ENCODE measurements at places on chromosomes 13 and 19.

GRCh38 chr13:63651394-63651793 lies 2235.7 kb upstream of the PCDH20 start:
- no peak for DNase-seq

DNA sequence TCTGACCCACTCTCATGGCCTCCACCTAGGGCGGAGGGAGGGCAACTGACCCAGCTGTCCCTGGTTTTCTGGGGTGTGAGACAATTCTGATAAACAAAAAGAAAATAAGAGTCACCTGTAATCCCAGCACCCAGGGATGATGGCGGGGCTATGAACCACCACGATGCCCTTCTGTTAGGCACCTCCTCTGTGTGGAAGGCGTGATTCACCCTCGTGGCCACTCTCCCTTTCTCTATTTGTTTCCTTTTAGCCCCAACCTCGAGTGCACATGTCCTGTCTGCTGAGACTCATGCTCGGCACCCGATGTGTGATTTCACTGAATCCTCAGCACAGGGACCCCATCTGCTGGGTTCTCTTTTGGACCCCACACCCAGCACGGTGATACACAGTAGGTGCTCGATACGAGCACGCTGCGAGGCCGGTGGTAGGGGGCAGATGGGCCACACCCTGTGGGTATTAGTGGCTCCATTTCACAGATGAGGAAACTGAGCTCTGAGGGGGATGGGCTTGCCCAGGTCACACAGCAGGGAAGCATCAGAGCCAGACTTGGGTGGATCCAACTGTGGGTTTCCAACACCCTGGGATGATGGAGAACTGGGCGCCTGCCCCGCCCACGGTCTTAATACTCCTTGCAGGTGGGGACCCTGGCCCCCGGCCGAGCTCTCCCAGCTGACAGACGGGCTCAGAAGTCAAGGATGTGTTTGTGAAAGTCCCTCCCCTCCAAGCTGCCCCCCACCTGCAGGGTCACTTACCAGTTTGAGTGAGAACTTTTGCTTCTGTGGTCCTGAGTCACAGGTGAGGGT lies 24.9 kb downstream of the VRK3 start:
- no peak for DNase-seq

- no peak for DNase-seq
Measured at GRCh38 chr13:84025824-84026223, 143.6 kb upstream of the SLITRK1 start.

- no peak for DNase-seq
Measured at GRCh38 chr19:56732976-56733375, 61.4 kb upstream of the ZNF835 start.

- DNase-seq, result no peak
Measured at GRCh38 chr13:112776354-112776753, 86.5 kb downstream of the ATP11A start.

DNA sequence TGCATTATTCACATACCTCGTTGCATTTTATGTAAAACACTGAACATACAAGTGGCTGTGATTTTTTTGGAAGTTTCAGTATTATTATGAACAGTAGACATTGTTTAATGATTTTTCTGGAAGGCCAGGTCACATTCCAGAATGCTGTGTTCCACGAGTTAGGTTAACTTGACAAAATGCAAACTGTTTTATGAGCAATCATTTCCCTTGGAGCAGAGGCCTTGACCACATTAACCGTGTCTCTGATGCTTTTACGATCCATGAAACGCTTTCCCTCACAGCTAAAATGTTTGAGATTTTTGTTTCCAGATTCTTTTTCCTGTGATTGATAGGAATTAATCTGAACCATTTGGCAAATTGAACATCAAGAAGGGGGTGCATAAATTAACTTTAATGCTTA lies 57.8 kb downstream of the MBNL2 start:
- DNase-seq, result no peak

DNA sequence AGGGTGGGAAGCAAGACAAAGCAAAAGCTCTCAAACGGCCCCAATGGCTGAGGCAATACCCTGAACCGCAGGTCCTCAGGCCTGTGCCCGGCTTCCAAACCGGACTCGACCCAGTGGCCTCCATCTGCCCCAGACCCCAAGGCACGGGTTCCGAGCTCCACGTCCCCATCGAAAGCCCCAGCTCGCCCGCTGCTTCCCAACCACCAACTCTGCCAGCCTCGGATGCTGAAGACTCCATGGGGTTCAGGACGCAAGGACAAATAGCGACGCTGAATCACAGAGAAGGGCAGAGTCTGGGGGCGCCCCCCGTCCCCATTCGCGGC lies 559 bp downstream of the POLR2E start:
- no peak for DNase-seq

- DNase-seq, result no peak
Measured at GRCh38 chr13:32443111-32443510, 15.2 kb upstream of the N4BP2L1 start.

GRCh38 chr13:97004096-97004876 lies 10.0 kb upstream of the OXGR1 start:
- no peak for DNase-seq

GRCh38 chr19:44573183-44573582 lies 40.2 kb upstream of the IGSF23 start:
- DNase-seq, result no peak

GRCh38 chr13:109783447-109783814 lies 3.0 kb downstream of the IRS2 start:
- DNase-seq, result no peak

DNA sequence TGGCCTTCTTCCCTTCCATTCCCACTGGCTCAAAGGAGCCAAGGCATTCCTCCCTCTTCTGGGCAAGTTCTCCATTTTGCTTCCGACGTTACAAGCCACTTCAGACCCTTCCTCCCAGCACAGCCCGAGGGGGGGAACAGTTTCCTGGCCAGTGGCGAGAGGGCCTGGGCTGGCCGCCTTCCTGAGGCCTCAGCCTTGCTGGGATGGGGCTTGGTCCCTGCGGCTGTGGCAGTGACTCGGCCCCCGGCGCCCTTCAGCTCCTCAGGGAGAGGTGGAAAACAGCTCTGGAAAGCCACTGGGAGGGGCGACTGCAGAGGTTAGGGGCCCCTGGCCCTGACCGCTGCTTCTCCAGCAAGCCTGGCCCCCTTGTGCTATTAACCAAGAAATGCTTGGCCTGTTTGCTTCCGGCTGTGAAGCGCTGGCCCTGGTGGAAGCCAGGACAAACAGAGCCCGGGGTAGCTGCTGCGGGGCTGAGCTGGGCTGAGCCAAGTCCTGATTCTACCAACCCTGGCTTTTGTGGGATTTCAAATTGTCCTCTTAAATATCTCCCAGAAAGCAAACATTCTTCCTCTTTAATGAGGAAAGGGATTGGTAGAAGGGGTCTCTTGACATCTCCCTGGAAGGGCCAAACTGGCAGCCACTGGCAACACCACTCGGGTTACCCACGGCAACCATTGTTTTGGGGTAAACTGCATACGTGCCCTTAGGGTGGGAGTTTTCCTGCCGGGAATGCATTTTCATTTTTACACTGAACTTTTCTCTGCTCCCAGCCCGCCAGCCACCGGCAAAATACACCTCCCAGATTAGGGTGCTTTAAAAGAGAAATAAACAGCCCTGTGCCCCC lies 38.7 kb downstream of the C13orf46 start:
- no peak for DNase-seq

DNA sequence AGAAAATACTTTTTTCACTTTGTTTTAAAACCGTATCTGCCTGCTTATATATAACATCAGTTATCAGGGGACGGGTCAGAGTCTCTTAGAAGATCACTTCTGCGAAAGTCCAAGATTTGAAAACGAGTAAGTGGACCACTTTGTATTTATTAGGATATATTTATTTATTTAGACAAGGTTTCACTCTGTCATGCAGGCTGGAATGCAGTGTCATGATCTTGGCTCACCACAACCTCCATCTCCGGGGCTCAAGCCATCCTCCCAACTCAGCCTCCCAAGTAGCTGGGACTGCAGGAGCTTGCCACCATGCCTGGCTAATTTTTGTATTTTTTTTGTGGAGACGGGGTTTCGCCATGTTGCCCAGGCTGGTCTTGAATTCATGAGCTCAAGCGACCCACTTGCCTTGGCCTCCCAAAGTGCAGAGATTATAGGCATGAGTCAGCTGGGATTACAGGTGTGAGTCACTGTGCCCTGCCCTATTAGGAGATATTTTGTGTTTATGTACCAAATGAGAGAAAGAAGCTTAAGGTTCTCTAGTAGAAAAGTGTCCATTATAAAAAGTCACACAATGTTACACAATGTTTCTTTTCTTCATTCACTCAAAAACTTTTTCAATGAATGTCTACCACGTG lies 39.5 kb downstream of the RASL11A start:
- DNase-seq, result no peak

GRCh38 chr19:14577885-14578427 lies 4.9 kb upstream of the CLEC17A start:
- peak; percentile 52 for DNase-seq

- no peak for DNase-seq
Measured at GRCh38 chr13:79469608-79470007, 11.3 kb upstream of the NDFIP2 start.

- no peak for DNase-seq
Measured at GRCh38 chr19:45160870-45161737, at the start of gene NKPD1. Gene NKPD1 (minus strand): TSS chr19:45160982. CDS start chr19:45160150, 832 bp downstream.

DNA sequence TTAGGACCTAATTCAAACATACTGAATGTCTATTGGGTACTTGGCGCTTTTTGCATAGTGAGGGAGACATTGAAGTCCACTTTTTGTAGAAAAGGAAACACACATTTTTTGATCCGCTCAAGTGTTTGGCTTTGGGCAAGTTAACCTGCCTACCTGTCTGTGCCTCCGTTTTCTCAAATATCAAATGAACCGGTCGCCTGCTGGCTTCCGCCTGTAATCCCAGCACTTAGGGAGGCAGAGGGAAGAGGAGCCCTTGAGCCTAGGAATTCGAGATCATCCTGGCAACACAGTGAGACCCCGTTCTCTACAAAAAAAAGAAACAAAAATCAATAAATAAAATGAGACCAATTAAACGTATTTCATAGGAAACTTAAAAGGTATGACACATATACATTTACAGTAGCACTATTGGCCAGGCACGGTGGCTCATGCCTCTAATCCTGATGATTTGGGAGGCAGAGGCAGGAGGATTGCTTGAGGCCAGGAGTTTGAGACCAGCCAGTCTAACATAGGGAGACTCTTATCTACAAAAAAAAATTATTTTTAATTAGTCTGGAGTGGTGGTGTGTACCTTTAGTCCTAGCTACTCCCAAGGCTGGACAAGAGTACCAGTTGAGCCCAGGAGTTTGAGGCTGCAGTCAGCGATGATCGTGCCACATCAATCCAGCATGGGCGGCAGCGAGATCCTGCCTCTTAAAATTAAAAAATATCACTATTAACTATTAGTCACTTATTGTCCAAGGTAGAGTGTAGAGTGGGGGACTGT lies 1.3 kb downstream of the RAD23A start:
- DNase-seq, result no peak

DNA sequence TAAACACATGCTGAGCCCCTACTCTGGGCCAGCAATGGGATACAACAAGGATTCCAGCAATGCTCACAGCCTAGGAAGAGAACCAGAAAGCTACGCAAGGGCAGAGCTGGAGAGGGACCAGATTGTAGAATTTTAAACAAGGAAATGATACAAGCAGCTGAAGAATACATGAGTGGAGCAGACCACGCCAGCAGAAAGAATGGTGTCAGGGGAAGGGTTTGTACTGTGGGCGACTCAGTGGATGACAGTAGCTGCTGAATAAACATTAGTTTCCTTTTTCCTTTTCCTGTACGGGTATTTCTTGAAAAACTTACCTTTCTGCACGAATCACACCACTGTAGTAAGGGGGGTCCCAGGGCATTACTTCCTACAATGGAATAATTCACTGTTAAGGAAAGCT lies 30.7 kb downstream of the MIPEP start:
- no peak for DNase-seq

GRCh38 chr13:73421310-73421912 lies 362.6 kb downstream of the KLF5 start:
- DNase-seq, result no peak

GRCh38 chr13:23949736-23950135 lies 52.4 kb upstream of the C1QTNF9B start:
- no peak for DNase-seq

DNA sequence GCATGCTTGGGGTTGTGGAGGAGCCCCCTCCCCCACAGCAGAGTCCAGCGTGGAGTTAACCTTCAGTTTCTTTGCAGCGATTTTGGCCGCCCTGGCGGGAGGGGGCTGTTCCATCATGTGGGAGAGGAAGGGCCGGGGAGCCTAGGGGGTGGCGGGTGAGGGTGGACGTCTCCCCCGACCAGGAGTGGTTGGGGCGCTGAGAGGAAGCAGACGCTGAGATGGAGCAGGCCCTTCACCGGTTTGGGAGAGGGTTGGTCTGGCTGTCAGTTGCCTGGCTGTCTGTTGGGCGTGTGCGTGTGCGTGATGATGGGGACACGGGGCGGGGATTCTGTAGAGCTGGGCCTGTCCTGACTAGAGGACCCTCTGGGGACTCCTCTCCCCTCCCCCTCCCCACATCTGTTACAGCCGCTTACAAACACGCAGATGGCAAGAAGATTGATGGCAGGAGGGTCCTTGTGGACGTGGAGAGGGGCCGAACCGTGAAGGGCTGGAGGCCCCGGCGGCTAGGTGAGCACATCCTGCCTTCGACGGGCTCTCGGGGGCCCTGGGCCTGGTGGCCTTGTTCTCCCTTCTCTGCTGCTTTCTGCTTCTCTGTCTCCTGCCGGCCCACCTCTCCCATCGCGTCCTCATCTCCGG lies 9.8 kb upstream of the LIN7B start:
- DNase-seq, result no peak

- DNase-seq, result no peak
Measured at GRCh38 chr13:67506407-67506806, 276.3 kb upstream of the PCDH9 start.

GRCh38 chr13:33169273-33169980 lies 116.1 kb downstream of the STARD13 start:
- no peak for DNase-seq

- DNase-seq, result no peak
Measured at GRCh38 chr13:38160131-38160530, 189.5 kb upstream of the UFM1 start.

- no peak for DNase-seq
Measured at GRCh38 chr13:74021505-74021904, 112.7 kb downstream of the KLF12 start.

DNA sequence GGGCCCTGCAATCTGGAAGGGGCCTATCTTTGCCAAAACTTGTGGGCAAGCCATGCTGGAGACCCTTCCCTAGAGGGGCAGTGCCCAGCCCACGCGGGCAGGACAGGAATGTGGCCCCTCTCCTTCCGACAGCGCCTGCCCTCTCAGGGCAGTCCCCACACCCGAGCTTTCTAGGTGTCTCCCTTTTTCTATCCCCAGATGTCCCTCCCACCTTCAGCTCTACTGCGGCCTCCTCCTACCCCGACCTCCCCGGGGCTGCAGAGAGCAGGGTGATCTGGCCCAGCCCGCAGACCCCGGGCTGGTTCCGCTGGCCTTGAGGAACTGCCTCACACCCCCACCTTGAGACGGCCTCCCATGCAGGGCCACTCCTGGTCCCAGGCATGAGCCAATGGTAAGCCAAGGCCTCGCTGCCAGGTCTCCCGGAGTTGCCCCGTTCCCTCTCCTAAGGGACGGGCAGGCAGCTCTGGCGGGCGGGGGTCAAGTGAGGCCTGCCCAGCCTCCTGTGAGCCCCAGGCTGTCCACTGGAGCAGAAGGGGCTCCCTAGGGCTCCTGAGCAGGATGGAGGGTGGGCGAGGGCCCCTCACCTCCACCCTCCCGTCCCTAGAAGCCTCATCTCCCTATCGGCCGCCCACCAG lies 39.7 kb downstream of the KLF2 start:
- DNase-seq, result no peak

GRCh38 chr13:84443463-84443862 lies 561.2 kb upstream of the SLITRK1 start:
- DNase-seq, result no peak
